ENCODE measurements at places on chromosomes 3 and 15.

- H3K27ac ChIP-seq = no peak overlapping the region
- DNase-seq = no peak
- H3K4me1 ChIP-seq = no peaks in the 10 kb centered on the region
Measured at GRCh38 chr3:85670634-85671205, 711.9 kb downstream of the CADM2 start.

DNA sequence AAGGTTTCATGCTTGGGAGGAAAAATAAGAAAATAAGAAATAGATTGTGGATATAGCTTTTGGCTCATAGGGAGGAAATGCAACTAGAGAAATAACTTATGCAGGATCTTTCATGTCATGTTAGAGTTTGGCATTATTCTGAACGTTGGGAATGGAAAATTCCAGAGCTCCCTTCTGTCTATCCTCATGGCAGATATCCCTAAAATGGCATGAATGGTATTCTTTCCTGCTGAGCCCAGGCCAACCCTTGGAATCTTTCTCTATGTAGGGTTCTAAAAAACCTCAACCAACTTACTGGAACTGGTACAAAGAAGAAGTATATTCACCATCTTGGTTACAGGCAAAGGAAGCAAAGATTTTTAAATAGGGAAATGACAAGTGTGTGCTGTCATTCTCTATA, 212.5 kb downstream of the CHST2 start:
- H3K4me3 ChIP-seq = no peak overlapping the region
- H3K4me1 ChIP-seq = no peaks in the 10 kb centered on the region
- H3K27ac ChIP-seq = no peak overlapping the region

GRCh38 chr3:173932624-173933023, 535.1 kb downstream of the NLGN1 start:
- no peak overlapping the region for H3K27ac ChIP-seq
- no peaks in the 10 kb centered on the region for H3K36me3 ChIP-seq
- H3K4me3 ChIP-seq = no peak overlapping the region
- H3K4me1 ChIP-seq = no peaks in the 10 kb centered on the region
- DNase-seq = no peak

GRCh38 chr3:42674146-42674545, 11.2 kb upstream of the KLHL40 start:
- DNase-seq = no peak
- no peak overlapping the region for H3K27ac ChIP-seq
- H3K4me1 ChIP-seq = no peaks in the 10 kb centered on the region
- H3K27me3 ChIP-seq = no peaks in the 10 kb centered on the region
- no peaks in the 10 kb centered on the region for H3K36me3 ChIP-seq

DNA sequence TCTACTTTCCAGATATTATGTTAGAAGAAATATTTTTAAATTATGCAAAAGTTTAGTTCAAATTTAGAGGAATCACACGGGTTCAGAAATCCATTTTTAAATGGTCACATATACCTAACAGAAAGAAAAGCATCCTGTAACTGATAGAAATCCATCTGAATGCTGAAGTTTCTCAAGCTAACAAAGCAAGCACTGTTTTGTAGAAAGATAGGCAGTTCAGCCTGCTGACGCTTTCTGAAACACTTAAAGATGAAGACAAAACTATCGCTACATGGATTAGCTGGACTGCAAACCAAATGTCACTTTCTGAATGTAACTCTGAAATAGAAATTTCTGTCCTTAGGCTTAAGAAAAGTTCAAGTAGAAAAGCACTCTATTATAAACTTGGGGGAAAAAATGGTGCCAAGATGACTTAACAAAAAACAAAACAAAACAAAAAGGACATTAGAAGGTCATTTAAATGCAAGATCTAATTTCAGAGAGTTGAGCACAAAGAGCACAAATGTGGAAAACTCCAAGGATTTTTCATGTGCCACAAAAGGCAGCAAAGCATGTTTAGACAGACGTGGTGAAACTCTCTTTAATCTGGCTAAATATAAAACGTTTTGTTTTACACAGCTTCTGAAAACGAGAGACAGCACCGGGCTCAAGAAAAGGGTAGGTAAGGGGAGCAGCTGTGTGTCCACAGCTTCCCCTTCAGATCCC, 1.2 kb downstream of the PLOD2 start:
- H3K4me1 ChIP-seq = peaks cover 20% of the 10 kb centered on the region
- H3K36me3 ChIP-seq = no peaks in the 10 kb centered on the region
- H3K4me3 ChIP-seq = peak overlapping the region; percentile 71
- no peaks in the 10 kb centered on the region for H3K27me3 ChIP-seq

- no peaks in the 10 kb centered on the region for H3K27me3 ChIP-seq
- no peaks in the 10 kb centered on the region for H3K36me3 ChIP-seq
- peaks cover 5% of the 10 kb centered on the region for H3K4me1 ChIP-seq
- H3K27ac ChIP-seq = no peak overlapping the region
Measured at GRCh38 chr15:44532689-44533088, 4.3 kb upstream of the EIF3J start.

GRCh38 chr3:109413049-109413448, 75.7 kb upstream of the DPPA4 start:
- no peak overlapping the region for H3K27ac ChIP-seq
- H3K36me3 ChIP-seq = no peaks in the 10 kb centered on the region

Data from HCT116 (cell line).